ENCODE measurements at places on chromosomes 4 and X.

DNA sequence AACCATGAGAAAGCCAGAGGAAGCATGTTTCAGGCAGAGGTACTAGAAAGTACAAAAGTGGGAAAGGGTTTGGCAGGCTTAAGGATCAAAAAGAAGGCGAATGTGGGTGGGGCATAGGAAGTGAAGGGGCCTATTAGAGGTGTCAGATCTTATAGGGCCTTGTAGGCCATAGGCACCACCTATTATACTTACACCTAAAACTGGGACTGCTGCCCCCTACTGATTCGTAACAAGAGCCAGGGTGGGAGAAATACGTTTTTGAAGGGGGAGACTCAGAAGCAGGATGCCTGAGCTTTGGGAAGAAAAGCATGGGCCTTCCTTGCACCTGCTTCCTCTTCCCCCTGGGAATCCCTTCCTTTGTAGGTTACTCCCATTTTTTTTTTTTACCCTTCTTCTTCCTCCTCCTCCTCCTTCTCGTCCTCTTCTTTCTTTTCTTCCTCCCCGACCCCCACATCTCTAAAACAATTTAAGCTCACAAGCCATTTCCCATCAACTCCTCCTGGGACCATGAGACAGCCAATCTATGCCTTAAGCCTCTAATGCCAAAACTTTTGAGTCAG, 40.7 kb upstream of the GPC3 start:
- DNase-seq: no peak

DNA sequence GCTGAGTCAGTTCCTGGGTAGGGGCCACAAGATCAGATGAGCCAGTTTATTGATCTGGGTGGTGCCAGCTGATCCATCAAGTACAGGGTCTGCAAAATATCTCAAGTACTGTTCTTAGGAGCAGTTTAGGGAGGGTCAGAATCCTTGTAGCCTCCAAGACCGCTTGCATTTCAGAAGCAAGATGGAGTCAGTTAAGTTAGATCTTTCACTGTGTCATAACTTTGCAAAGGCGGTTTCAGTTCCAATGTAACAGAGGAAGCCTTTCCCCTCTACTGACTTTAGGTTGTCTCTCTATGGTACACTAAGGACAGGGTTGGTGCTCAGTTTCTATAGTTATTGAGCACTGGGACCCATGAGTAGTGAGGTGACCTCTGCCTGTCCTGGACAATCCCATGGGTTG, 127.3 kb upstream of the WDR1 start:
- DNase-seq: no peak

GRCh38 chr4:77911842-77912450, 49.3 kb downstream of the MRPL1 start:
- no peak for DNase-seq

DNA sequence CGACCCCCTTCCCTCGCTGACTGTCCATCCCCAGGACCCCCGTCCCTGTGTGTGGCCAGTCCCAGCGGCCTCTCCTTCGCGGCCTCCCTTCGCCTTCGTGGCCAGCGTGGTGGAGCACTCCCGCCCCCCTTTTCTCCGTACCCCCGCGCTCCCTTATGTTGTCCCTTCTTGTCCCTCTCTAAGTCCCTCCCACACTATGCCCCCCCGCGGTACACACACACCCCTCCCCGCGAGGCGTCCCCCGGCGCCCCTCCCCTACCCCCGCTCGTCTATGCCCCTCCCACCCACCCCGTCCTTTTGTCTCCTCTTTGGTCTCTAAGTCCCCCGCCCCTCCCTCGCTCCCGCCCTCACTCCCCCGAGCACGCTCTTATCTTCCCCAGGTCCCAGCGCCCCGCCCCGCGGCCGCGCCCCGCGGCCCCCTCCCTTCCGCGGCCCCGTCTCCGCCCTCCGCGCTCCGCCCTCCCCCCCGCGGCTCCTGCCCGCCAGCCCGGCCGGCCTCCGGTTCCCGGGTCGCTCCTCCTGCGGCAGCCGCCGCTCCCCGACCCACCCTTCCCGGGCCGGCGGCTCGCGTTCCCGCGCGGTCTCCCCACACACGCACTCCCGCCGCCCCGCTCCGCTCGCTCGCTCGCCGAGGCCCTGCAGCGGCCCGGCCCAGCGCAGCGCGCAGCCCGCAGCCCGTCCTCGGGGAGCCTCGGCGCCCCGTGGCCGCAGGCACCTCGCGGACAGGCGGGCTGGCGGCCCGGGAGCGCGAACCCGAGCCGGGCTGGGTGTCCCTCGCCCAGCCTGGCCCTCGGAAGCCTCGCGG, 26.3 kb downstream of the UTP14A start:
- peak; percentile 61 for DNase-seq

- DNase-seq: no peak
These were observed 28.9 kb upstream of the HUWE1 start for GRCh38 chrX:53715346-53715924.

DNA sequence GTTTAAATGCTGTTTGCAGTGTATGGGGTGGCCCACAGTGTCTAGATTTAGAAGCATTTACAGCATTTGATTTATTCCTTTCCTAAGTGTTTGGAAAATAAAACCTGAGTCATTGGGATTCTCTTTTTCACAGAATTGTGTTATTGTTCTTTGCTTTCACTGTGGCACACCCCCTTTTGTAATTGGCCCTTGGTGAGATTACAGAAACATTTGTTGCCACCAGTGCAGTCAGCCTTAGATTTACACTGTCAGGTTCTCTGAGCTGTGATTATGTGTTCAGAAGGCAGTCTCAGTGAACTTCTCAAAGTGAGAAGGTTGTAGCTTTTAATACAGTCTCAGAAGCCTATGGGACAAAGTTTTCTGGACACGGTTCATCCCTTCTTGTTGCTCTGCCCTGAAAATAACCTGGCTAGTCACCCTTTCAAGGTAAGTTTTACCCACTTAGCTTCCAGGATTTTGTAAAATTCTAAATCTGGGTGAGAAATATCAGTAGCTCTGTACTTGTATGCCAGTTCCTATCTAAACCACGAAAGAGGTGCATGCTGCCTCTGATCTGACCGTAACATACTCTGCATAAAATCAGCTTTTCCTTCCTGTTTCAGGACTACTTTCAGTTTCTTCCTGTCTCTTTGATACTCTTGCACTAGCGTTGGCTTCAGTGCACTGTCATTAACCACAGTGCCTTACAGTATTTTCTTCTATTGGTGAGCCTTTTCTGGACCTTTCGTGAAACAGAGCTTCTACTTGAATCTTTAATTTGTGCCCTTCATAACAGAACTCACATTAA, 12.6 kb downstream of the RUFY3 start:
- no peak for DNase-seq

- no peak for DNase-seq
These were observed 37.7 kb downstream of the NSG1 start for GRCh38 chr4:4424499-4425115.

DNA sequence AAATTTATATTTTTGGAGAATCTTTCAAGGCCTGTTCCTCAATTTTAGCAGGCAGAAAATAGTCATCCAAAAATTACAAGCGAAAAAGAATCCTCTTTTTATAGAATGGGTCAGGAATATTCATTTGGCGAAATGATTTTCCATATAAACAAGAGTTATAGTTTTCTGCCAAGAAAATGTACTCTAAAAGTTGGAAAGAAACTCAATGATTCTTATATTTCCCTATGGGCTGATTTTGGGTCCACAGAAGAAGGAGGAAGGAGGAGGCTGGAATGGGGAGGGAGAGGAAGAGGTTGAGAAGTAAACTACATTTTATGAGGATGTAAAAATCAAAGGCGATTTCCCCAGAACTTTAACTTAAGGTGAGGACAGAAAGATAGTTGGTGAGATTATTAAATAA, 159.3 kb downstream of the DCAF12L1 start:
- DNase-seq: no peak

DNA sequence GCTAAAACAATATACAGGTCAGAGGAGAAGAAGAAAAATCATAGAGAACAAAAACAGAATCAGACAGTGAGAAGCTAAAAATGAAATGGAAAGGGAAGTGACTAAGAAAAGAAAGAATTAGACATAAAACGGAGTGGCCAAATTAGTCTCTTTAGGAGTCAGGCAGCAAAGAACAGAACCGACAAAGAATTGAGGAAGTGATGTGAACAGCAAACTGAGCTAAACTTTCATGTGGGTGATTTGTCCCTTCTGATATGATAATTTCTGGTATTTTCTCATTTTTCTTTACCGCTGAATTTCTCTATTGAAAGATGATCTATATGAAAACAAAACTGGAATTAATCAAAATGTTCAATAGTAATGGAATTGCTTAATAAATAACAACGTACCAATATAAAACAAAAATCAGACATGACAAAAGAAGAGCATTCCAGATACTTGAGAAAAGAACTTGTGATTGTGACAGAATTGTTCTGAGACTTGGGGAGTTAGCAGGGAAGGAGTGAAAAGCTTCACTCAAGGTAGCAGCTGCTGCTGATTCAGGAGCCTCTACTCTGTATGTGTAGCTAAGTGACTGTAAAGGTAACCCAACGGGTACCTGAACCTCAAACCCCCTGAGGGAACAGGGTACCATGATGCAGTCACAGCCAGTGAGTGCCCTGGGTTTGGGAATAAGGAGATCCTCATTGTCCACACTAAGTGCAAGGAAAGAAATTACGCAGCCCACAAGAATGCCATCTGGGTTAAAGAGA, 8.8 kb downstream of the TAPT1 start:
- no peak for DNase-seq

DNA sequence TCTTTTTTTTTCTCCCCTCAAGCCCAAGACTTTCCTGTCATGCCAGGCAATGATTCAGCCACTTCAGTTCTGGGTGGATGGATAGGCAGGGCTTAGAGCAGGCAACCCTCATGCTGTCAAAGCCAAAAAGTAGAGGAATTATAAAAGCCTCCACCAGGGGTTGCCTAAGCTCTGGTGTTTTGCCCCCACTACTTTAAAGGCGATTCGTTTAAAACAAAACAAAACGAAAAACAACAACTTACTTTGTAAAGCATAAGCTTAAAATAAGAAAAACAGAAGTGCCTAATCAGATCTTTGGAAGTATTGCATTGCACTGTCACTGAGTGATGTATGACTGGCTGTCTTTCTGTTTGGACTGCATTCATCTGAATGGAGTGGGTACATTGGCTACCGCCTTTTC, 5.3 kb upstream of the IDS start:
- DNase-seq: no peak

DNA sequence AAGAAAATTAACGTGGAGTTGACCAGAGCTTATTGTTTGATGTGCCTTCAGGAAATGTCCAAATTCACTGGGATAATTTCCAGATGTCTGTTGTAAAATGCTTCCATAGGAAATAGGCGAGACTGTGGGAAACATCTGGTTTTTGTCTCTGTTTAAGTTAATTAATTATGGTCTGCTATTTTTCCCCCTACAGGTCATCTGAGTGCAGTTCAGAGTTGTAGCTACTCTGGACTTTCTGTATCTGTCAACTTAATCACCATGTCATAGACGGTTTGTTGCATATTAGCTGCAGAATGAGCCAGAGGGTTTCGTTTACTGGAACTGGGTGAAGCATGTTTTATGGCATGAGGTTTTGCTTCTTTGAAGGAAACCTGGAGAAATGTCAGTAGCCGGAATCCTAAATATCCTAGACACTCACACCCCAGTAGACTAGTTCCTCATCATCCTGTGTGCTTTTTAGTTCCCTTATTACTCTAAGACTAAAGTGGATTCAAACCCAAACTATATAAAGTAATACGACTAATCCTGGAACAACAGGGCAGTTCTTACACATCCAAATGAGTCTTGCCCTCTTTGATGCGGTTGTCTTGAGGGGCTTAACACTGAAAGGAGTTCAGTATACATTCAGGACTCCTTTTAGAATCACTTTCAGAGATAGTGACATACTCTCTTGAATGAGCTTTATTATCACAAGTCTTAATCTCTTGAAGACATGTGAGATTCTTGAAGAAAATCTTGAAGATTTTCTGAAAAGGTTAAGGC, 62.5 kb downstream of the PPEF1 start:
- no peak for DNase-seq

- DNase-seq: no peak
These were observed 59.4 kb downstream of the CLNK start for GRCh38 chr4:10625131-10625530.

- no peak for DNase-seq
These were observed 5.1 kb upstream of the OCRL start for GRCh38 chrX:129534816-129535578.

- no peak for DNase-seq
These were observed at the start of gene STOX2 for GRCh38 chr4:183905081-183905592. TSS of gene STOX2 (plus strand) at chr4:183905307. CDS start at chr4:183906791, 1,484 bp downstream.

GRCh38 chrX:121337816-121338215, 290.4 kb downstream of the GLUD2 start:
- no peak for DNase-seq

DNA sequence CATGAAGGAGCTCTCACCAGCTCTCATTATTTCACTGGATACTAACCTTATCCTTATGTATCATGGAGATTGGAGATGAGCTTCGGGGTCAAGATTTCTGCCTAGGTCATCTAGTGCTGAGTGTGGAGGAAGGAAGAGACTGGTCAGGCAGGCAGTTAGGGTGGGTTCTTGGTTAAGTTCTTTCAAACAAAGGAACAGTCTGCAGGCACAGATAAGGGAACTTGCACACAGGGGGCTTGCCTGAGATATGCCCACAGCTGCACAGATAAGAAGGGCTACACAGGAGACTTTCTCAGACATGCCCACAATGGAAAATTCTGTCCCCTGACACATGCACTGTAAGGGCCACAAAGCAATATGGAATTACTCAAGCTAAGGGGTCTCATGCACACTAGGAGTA, 904.1 kb downstream of the NLGN4X start:
- DNase-seq: no peak

DNA sequence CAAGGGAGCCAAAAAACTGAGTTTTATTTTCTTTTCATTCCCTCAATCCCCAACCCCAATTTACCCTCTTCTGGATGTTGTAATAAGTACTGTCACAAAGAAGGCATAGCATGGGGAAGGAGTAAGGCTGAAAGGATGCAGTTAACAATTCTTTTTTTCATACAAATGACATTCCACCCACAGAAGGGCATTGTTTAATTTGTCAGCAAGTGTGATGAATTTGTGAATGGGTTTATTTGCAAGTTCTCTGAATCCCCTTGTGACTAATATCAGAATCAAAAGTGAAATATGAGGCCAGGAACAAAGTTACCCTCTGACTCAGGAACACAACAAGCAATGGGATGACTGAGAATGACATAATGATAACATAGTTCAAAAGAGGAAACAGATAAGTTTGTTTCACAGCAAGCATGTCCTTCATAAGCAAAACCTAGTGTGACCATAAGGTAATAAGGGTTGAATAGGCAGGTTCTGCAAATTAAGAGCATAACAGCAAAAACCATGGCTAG, 2.1 kb downstream of the GEMIN8 start:
- no peak for DNase-seq

DNA sequence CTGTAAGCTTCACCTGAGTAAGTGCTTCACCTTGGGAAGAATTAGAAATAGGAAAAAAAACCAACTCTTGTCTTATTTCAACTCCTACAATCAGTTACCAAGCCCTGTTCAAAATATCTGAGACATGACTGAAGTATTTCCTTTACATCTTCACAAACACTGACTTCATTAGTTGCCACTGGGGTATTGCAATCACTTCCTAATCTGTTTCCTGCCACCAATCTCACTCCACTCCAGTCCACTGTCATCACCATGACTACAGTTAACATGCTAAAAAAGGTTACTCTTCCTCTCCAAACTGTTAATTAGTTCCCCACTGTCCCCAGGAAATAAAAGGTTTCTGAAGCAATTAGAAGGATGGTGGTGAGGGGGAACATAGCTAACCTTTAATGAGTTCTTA, 3.3 kb upstream of the SUPT20HL1 start:
- DNase-seq: no peak
